ENCODE measurements at places on chromosomes 3 and 15.

DNA sequence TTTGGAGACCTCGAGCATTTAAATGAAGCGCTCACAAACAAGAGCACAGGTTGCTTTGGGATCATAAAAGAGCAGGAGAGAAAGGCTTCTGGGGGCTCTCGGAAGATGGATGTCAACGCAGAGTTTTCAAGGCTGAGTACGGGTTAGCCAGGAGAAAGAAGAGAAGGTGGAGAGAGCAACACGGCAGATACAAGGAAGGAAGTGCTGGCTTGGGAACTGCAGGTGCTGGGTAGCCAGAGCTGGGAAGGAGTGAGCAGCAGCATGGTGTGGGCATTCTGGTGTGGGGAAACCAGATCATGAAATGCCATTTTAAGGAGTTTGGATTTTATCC lies 580 bp upstream of the RUBCN start:
- no peak for DNase-seq

- no peak for DNase-seq
Measured at GRCh38 chr3:196951371-196951770, 9.0 kb upstream of the NCBP2 start.

GRCh38 chr3:13071695-13072094 lies 1.5 kb downstream of the IQSEC1 start:
- DNase-seq, result no peak

DNA sequence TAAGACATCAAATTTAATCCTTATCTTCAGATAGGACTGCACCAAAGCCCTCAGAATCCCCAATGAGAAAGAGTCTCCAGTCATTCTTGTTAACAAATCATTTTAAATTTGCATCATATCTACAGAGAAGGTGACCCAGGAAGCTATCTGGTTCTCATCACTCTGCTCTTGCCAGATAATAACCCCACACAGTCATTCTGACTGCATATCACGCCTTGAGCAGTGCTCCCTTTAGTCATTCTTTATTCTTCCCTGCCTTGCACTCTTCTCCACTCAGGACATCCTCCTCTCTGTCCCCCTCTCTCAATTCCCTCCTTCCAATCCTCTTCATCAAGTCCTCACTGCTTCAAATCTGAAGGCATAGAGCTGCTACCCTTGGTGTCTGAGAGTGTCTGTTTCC lies 83.7 kb upstream of the COL6A6 start:
- no peak for DNase-seq

DNA sequence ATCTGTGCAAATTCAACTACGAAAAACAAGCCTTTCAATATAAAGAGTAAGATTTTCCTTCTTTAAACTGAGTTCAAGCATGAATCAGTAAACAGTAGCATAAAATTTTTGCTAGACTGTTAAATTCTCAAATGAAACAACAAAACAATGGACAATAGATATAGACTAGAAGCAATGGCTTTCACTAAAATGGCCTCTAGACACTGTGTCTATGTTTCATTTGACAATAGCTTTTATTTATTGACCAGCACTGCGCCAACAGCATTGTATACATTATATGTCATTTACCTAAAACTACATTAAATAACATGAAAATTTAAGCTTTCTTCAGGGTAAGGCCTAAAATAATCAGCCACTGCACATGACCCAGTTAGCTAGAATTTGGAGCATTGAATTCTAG lies 148.5 kb downstream of the DUT start:
- DNase-seq, result no peak

All from muscle of back (tissue), 13 donors.